ENCODE measurements at places on chromosomes 12 and 14. TPM values are rescaled to one million over a fixed set of nuclear protein-coding genes. Genes with fewer than 3 reads are reported as not detected.

GRCh38 chr12:86719381-86719780, 463.2 kb upstream of the MGAT4C start:
- H3K4me1 ChIP-seq, result no peaks in the 10 kb centered on the region
- DNase-seq, result no peak
- H3K36me3 ChIP-seq, result no peaks in the 10 kb centered on the region

PLEK2 gene
- total RNA-seq, result not detected

DNA sequence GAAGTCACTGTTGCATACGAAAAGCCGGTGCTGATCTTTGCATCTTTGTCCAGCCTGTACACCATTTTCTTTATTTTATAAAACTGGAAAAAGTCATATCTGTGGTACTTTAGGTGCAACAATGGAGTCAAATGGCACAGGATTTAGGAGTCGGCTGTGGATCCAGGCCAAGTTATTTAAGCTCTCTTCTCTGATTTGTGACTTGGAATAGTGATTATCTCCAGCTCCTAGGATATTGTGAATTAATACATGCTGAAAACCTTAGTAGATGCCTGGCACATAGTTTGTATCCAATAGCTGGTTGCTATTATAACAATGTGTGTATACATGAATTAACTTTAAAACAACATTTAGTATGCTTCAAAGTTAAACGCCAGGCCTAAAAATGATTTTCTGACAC, 6.2 kb upstream of the CCER1 start:
- H3K27me3 ChIP-seq, result no peaks in the 10 kb centered on the region
- H3K4me1 ChIP-seq, result no peaks in the 10 kb centered on the region
- H3K27ac ChIP-seq, result no peak overlapping the region

RNASE3 gene
- 0.51 TPM for total RNA-seq

EPYC gene
- not detected for total RNA-seq

- no peak overlapping the region for H3K4me3 ChIP-seq
- H3K27me3 ChIP-seq, result no peaks in the 10 kb centered on the region
- no peak for DNase-seq
- peaks cover 29% of the 10 kb centered on the region for H3K4me1 ChIP-seq
- H3K36me3 ChIP-seq, result no peaks in the 10 kb centered on the region
- no peak overlapping the region for H3K27ac ChIP-seq
Observed at GRCh38 chr14:81535396-81536164, 1.9 kb upstream of the SEL1L start.

CISTR gene
- total RNA-seq, result not detected

GRCh38 chr14:103067231-103067954, 10.0 kb upstream of the CDC42BPB start:
- H3K4me1 ChIP-seq, result peaks cover 52% of the 10 kb centered on the region
- H3K4me3 ChIP-seq, result no peak overlapping the region
- no peaks in the 10 kb centered on the region for H3K36me3 ChIP-seq
- peak overlapping the region; percentile 65 for H3K27ac ChIP-seq

PRIMA1 gene
- total RNA-seq, result 0.23 TPM

- peaks cover 59% of the 10 kb centered on the region for H3K36me3 ChIP-seq
- H3K4me1 ChIP-seq, result peaks cover 50% of the 10 kb centered on the region
- H3K4me3 ChIP-seq, result peak overlapping the region; percentile 98
- H3K27me3 ChIP-seq, result no peaks in the 10 kb centered on the region
- DNase-seq, result no peak
- peak overlapping the region; percentile 99 for H3K27ac ChIP-seq
Observed at GRCh38 chr12:6532927-6533652, 1.2 kb upstream of the GAPDH start.

DNA sequence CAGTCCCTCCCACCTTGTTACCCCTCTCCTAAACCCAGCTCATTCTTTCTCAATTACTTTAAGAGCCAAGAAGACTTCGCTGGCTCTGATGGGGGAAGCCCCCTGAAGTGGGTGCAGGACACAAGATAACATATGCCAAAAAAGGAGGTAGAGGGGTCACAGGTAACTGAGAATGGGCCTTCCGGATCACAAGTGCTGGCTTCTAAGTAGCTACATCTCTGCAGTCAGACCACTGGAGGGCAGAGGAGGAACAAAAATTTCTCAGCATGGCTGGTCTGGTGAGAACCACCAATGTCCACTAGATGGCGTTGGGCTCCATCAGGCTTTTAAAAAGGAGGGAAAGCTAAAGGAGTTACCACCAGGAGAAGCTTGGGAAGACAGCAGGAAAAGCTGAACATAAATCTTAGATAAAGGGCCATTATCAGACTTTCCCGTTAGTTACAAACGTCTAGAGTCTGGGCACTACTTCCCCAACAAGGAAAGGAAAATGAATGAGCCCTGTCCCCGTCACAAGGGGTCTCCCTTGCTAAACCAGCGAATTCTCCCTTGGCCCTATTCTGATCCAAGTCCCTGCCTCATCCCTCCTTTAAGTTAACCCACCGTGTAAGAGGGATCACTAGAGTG, 11.6 kb upstream of the CDH24 start:
- H3K36me3 ChIP-seq, result peaks cover 18% of the 10 kb centered on the region
- H3K4me1 ChIP-seq, result peaks cover 17% of the 10 kb centered on the region
- H3K27me3 ChIP-seq, result no peaks in the 10 kb centered on the region
- no peak for DNase-seq
